ENCODE measurements at places on chromosomes 6 and 20.

- no peak for DNase-seq
Measured at GRCh38 chr6:8860671-8861070, 425.3 kb upstream of the SLC35B3 start.

- DNase-seq, result no peak
Measured at GRCh38 chr20:31723069-31723318, 326 bp upstream of the BCL2L1 start.

DNA sequence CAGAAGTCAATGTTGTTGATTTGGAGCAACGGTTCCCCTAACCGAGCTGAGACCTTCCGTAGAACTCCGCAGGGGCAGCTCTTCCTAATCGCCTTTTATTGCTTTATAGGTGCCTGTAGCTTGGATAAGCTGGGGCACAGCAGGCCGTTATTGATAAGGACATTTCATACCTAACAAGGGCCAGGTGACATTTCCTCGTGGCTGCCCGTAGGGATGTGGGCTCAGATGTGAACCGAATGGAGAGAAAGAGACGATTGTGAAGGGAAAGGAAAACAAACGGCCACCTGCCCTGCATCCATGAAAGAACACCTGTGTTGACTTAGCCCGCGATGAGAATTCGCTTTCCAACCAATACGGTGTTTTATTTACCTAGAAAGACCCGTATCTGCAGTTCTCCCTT lies 53.3 kb upstream of the DACT2 start:
- DNase-seq, result no peak

GRCh38 chr6:31652925-31653724 lies 664 bp upstream of the BAG6 start:
- DNase-seq, result no peak

- DNase-seq, result no peak
Measured at GRCh38 chr6:118283766-118284165, 264.3 kb upstream of the PLN start.

DNA sequence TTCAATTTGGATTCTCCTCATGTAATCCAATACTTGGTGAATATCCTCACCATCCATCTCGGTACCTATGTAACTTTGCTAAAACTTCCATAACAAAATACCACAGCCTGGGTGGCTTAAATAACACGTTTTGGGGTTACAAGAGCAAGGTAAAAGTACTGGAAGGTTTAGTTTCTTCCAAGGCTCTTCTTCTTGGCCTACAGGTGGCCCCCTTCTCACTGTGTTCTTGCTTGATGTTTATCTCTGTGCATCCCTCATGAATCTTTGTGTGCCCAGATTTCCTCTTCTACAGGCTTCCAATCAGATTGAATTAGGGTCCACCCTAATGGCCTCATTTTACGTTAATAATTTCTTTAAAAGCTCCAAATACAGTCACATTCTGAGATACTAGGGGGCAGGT lies 163.3 kb upstream of the HCRTR2 start:
- DNase-seq, result no peak

- no peak for DNase-seq
Measured at GRCh38 chr20:44780226-44780625, 30.1 kb downstream of the RIMS4 start.

GRCh38 chr20:44657875-44658274 lies 6.4 kb upstream of the ADA start:
- no peak for DNase-seq

GRCh38 chr20:64219202-64219601 lies 36.3 kb upstream of the PCMTD2 start:
- DNase-seq, result no peak

DNA sequence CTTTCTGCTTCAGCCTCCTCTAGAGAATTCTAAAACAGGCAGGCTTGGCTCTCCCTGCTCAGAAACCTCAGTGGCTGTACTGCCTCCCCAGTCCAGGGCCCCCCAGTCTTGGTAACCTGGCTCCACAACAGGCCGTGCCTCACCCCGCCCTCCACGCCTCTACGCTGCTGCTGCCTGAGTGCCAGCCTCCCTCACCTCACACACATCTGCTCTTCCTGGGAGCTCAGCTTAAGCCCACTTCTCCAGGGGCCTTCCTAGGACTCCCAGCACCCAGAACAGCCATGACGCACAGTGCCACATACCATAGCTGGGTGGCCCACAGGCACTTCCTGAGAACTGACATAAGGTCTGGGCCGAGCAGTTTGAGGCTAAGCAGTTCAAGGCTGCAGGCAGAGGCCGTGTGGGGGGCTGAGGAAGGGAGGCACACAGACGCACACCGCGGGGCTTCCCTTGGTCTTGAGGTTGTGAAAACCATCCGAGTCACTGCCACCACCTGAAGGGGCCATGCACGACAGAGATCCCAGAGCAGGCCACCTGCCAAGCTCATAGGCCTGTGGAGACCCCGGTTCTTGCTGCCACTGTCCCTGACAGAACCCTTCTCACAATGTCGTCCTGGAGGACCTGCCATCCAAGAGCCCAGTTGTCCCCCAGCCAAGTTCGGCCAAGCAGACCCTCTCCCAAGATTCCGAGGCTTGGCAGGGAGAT lies 42.6 kb downstream of the DSTN start:
- DNase-seq, result no peak

- DNase-seq, result no peak
Measured at GRCh38 chr6:135322427-135323201, 141.5 kb downstream of the MYB start.

DNA sequence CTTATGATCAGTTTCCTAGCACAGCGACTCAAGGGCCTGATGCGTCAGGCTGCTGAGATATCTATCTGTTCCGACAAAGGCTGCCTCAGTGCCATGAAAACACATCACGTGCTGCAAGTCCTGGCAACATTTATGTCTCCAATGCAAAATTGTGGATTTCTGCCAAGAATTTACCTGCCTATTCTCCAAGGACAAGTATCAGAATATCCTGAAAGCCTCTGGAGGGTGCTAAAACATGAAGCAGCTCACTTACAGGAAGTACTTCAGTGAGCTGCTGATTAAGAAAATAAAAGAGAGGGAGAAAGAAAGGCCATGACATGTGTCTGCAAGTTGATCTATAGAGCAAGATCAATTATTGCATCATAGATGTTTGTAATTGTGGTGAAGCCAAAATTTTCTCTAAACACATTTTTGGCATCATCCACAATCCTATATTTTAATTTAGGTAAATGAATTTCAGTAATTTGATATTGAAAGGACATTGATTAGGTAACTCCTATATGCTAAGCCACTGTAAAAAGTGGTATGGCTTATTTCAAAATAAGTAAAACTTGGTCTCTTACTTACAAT lies 25.8 kb upstream of the TPBG start:
- no peak for DNase-seq

GRCh38 chr20:4040283-4041179 lies 25.2 kb upstream of the RNF24 start:
- DNase-seq, result no peak

- no peak for DNase-seq
Measured at GRCh38 chr6:117328005-117328389, 62.6 kb downstream of the VGLL2 start.

GRCh38 chr6:27541212-27541932 lies 68.5 kb upstream of the ZNF184 start:
- DNase-seq, result no peak

- DNase-seq, result no peak
Measured at GRCh38 chr20:35237486-35237885, 11.0 kb downstream of the MMP24 start.

- no peak for DNase-seq
Measured at GRCh38 chr20:43667341-43668132, 623 bp downstream of the MYBL2 start.

GRCh38 chr20:35225319-35226125 lies 968 bp upstream of the MMP24 start:
- DNase-seq, result no peak

GRCh38 chr6:151729829-151730495 lies 77.5 kb upstream of the ESR1 start:
- DNase-seq, result no peak
